ENCODE measurements at places on chromosomes 12 and 14.
A peak's percentile ranks its signal among the peaks of the same experiment; 100 is the strongest.

DNA sequence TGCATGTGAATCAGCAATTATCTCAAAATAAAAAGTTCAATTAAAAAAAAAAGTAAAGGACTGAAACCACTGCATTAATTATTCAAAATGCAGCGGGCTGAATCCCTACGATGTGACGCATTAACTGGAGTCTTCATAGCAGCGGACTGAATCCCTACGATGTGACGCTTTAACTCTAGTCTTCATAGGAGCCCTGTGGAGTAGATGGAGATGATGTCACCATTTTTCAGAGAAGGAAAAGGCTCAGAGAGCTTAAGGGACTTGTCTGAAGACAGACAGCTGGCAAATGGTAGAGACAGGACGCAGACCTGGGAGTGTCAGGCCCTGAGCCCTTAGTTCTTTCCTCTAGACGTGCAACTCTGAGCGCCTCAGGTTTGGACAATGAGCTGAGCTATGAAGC, 168.0 kb upstream of the MYL2 start:
- no peak for DNase-seq

DNA sequence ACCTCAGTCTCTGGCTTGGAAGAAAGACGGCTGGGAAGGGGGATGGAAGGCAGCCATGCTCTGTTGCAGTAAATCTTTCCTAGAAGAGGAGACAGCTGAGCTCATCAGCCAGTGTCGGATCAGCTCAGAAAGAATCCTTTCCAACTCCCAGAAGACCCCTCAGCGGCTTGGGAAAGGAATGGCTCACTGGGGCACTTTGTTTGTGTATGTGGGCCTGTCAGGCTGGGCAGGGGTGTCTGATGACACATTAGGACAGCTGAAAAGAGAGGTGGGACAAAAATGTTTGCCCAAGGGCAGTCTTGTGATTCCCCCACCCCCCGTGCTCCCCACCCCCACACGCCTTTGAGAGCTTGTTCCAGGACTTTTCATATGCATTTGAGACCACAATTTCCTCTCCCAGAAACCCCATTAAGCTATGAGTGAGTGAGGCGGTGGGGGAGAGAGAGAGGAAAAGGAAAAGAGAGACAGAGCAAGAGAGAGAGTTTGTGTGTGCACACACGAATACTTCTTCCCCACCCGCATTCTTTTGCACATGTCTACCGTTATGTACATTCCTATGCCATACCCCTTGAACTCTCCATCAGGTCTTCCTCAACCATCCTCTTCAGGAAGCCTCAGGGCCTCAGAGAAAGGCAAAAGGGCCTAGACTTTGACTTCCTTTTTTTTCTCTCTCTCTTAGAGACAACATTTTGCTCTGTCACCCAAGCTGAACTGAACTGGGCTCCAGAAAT, 198.9 kb downstream of the ZFP36L1 start:
- DNase-seq, result no peak

DNA sequence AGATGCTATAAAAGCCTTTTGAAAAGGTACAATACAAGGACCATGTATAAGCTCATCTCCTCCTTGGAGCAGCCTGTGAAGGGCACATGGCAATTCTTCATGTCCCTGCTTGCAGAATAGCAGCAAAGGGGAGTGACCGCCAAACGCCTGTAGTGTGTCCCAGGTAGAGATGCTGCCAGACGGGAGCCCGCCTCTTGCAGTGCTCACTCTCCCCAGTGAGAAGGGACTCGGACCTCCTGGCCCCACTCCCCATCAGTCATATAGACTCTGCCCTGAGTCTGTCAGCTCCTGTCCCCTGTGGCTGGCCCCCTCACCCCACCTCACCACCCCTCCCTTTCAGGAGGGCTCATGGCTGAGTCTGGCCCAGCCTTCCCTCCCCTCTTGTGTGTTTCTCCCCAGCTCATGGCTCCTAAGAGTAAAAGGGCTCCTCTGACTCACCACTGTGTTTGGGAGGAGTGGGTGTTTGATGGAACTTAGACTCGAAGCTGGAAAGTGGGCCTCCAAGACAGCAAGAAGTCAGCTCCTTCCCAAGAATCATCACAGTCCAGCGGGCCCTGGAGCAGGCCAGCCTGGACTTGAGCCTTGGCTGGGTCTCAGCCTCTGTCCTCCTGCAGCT, 40.9 kb downstream of the DEGS2 start:
- no peak for DNase-seq

- no peak for DNase-seq
Measured at GRCh38 chr14:67735336-67736147, 33.9 kb downstream of the RDH12 start.

DNA sequence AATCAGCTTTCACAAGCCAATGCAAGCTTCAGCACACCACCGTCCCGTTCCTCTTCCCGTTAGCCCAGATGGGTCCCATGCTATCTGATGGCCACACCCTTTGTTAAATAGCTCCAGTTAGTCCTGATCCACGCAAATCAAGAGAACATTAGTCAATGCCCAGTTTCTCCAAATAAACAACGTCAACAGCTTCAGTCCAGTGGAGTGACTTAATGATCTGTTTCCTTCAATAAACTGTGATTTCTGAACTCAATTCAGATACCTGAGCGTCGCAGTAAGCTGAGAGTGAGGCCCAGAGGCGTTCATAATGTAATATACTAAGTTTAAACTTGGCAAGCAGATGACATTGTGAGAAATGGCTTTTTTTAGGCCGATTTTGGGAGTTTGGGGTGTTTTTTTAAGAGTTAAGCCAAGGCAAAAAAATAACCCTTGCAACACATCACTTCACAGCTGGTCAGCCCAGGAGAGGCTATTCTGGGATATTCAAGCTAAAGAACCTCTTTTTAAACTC, 112.3 kb downstream of the ZFP36L1 start:
- DNase-seq, result no peak

- peak; percentile 32 for DNase-seq
Measured at GRCh38 chr12:104201238-104202001, 14.2 kb upstream of the TXNRD1 start.

Measured in GM12892 (cell line).